ENCODE measurements at places on chromosomes 11 and 22.

DNA sequence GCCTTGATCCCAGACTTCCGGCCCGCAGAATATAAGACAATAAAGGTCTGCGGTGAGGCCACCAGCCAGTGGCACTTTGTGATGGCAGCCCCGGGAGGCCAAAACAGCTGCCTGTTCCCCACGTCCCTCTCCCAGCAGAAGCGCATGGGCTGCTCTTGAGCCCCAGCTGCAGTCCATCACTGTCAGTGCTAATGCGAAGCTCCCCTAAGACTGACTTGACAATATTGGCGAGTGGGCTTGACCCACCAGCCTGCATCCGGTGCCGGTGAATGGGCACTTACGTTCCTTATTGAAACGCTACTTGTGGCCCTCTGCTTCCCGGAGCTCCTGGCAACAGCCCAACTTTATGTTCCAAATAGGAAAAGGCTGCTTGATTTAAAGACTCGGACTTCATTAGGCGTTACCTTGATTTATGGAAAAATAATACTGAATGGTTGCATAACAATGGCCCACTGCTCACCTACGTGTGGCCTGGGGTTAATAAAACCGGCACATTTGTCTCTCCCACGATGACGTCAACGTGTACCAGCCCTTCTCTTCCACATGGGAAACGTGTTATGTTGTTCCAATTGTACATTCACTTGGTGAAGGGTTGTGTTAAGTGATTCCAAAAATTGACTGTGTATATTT, 93.4 kb upstream of the SEPTIN5 start:
- DNase-seq: no peak

GRCh38 chr11:29017941-29018340, 909.8 kb downstream of the METTL15 start:
- DNase-seq: no peak

DNA sequence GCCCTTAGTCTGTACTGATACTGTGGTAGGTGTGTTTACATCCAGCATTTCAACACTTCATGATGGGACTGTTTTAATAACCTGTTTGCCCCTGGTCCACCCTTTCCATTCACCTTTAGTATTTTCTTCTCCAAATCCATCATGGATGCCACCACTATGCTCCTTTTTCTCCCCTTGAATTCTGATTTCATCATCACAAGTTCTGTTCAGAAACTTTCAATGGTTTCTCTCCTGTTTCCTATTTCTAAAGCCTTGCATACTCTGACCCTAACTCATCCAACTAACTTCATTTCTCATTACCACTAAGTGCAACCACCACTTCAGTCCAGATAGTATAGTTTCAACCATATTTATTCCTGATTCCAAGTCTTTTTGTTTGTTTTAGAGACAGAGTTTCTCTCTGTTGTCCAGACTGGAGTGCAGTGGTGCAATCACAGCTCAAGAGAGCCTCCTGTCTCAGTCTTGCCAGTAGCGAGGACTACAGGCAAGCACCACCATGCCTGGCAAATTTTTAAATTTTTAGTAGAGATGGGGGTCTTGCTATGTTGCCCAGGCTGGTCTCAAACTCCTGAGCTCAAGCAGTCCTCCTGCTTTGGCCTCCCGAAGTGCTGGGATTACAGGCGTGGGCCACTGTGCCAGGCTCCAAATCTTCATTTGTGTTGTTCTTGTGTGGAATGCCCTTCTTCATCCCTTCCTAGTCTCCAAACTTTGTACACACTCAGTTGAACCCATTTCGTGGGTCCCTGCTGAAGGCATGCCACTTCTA, 1.2 kb upstream of the LIN7C start:
- DNase-seq: no peak

DNA sequence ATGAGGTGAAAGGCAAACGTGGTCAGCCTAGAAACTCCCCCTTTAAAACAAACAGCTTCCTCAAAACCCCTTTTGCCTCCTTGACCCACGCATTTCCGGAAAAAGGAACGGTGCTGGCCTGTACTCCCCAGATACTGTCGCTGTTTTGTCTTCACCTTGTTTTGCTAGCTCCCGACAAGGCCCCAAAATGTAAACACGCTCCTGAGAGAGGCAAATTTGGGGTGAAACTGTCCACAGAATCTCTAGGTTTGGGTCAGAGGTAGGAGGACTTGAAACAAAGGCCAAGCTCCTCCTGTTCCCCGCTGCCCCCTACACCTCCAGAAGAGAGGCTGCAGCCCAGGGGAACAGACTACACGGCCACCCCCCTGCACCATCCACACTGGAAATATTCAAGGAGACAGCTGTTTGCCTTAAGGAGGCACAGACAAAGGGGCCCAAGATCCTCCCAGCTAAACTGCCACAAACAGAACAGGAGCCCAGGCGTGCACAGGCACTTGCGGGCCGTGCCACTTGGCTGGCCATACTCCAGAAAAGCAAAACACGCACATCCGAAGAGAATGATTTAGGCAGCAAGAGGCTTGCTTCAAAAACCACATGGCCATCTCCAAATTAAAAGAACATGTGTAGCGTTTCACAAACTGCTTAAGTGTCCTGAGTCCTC, 160.5 kb upstream of the GRK3 start:
- no peak for DNase-seq

GRCh38 chr22:47796128-47796908, 1033.9 kb downstream of the TBC1D22A start:
- DNase-seq: no peak

DNA sequence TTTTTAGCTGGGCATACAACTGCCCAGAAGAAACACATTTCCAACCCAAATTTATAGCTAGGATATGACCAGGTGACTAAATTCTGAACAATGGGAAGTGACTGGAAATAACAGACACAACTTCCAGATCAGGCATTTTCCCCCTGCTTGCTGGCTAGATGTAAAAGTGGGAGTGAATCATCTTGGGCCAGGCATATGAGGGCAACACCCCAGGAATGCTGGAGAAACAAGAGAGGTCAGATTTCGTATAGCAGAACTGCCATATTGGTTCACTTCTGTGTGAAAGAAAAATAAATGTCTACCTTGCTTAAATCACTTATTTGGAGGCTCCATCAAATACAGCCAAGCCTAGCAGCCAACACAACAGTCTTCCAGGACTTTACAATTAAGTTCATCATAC, 7.4 kb downstream of the ATL3 start:
- no peak for DNase-seq

- no peak for DNase-seq
Measured at GRCh38 chr11:1559111-1559951, 12.7 kb downstream of the DUSP8 start.

GRCh38 chr11:35424157-35424940, 5.0 kb upstream of the SLC1A2 start:
- no peak for DNase-seq

GRCh38 chr11:10561947-10562346, 6.5 kb downstream of the LYVE1 start:
- DNase-seq: no peak

DNA sequence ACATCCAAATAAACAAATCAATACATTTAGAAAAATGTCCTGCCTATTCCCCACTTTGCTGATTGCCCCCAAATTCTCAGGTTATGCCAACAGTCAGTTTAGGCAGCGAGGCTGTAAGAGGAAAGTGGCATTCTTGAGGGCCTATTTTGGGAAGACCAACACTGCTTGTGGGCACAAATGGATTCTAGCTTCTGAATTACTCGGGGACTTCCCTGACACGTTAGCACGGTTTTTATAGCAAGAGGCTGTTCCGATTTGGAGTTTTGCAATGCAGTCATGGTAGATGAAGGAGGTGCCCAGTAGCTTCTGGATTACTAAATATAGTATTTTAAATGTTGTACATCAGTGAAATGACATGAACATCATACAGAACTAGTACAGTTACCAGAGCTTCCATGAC, 13.1 kb downstream of the RCN1 start:
- DNase-seq: no peak

GRCh38 chr11:72940417-72940816, 126.2 kb downstream of the ATG16L2 start:
- DNase-seq: no peak

DNA sequence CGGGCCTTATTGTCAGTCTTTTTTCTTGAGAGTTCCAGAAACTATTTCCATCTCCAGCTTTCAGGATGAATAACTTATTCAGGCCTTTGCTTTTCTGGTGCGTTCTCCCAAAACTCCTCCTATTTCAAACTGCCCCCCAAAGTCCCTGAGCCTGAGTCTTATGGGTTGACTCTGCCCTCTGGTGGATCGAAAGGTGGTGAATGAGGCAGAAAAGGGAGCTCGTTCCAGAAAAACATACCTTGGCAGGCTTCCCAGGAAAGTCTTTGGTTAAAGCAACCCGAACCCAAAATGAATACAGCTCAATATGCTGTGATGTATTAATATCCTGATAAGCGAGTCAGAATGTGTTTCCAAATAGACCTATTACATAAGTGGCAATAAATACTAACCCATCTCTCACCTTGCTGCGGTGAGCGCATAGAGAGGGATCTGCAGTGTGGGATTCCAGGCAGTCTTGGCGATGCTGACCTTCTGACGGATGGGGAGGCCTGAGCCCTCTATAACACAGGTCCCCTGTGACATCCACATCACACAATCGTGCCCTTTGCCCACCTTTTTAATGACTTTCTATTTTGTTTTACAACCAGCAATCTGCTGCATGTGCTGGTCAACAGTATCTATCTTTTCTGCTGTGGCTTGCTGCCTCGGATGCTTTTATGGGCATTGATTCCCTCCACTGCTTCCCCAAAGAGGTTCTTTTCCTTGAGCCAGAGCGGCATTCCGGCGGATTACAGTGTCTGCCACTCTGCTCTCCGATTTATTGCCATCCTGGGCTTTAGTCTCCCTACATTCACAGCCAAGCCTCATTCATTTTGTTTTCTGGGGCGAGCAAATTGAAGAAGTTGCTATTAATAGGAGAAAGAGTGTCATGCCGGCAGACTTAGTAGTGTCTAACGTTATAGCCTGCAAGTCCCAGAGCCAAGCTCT, 756.8 kb downstream of the NTM start:
- DNase-seq: no peak

GRCh38 chr22:43313890-43314474, 29.2 kb downstream of the SCUBE1 start:
- DNase-seq: no peak

DNA sequence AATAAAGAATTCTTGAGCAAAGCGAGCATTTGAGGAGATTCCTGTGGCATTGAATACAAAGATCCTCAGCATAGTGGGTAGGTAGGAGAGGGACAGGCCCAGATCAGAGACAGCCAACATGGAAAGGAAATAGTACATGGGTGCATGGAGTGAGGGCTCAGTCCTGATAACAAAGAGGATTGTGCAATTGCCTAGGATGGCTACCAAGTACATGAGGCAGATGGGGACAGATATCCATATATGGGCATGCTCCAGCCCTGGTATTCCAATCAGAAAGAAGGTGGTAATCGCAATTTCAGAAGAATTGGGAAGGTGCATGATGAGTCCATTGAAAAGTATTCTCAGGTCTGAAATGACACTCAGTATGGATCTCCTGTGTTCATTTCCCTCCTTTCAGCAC, 8.6 kb downstream of the OR51T1 start:
- no peak for DNase-seq

GRCh38 chr11:76649851-76650372, 20.6 kb downstream of the LRRC32 start:
- no peak for DNase-seq

GRCh38 chr22:24431309-24432034, 4.1 kb downstream of the ADORA2A start:
- no peak for DNase-seq

- DNase-seq: no peak
Measured at GRCh38 chr22:50115693-50116092, 25.9 kb downstream of the MOV10L1 start.

DNA sequence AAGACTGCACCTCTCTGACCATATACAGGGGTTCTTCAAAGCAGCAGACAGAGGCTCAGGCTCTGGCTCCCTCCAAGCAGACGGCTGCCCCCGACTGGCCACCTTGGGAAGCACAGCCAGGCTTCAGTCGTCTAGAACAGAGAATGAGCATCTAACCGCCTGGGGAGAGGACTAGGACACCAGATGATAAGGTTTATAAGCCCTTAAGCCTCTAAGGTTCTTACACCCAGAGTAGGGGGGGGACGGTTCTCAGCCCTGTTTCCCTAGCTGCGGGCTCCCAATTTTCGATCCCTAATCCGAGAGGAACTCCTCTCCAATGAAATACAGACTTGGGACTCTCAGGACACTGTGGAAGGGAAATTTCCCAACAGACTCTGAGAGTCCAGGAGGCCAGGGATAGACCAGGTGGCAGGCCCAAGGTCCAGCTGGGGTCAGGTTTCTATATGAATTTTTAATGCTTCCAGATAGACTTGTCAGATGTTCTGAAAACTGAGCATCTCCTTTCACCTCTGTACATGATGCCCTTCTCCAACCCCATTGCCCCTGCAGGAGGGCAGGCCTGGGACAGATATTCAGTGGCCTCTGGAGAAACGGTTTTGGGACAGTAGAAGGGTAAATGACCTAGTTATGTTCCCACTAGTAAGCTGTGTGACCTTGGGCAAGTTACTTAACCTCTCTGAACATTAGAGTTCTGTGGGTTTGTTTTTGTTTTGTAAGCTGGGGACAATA, 20.2 kb downstream of the RTN4RL2 start:
- peak; percentile 57 for DNase-seq

GRCh38 chr22:38718414-38718813, 12.7 kb downstream of the GTPBP1 start:
- DNase-seq: no peak
